ENCODE measurements at places on chromosomes 2 and 18.

DNA sequence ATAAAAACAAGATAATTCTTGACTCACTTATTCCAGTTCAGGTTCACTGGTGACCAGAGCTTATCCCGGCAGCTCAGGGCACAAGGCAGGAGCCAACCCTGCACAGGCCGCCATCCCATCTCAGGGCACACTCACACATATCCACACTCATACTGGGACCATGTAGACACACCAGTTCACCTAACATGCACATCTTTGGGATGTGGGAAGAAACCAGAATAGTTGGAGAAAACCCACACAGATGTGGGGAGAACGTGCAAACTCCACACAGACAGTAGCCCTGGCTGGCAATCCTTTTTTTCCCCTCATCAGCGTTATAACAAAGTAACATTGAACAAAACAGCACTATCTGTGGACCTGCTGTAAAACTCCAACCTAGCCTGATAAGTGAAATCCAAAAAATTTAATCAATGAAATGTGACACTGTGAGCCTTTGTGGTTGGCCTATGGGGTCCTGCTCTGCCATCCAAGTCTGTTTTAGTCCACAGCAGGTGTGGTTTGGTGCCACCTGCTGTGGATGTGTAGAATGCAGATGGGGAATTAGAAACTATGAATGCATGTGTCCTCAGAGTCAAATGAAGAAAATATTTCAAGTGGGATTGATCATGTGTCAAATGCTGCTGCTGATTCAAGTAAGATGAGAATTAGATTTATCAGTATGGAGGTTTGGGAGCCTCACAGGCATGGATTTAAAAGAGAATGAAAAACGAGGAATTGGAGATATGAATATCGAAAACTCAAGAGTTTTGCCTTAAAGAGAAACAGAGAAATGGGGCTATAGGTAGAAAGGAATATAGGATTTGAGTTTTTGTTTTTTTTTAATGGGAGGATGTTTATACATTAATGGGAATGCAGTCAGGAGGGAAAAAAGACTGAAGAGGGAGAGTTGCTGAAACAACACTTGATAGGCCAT lies 47.0 kb downstream of the UGP2 start:
- peak; percentile 22 for DNase-seq

GRCh38 chr18:49167084-49167483 lies 216.3 kb upstream of the SMAD7 start:
- DNase-seq = no peak

DNA sequence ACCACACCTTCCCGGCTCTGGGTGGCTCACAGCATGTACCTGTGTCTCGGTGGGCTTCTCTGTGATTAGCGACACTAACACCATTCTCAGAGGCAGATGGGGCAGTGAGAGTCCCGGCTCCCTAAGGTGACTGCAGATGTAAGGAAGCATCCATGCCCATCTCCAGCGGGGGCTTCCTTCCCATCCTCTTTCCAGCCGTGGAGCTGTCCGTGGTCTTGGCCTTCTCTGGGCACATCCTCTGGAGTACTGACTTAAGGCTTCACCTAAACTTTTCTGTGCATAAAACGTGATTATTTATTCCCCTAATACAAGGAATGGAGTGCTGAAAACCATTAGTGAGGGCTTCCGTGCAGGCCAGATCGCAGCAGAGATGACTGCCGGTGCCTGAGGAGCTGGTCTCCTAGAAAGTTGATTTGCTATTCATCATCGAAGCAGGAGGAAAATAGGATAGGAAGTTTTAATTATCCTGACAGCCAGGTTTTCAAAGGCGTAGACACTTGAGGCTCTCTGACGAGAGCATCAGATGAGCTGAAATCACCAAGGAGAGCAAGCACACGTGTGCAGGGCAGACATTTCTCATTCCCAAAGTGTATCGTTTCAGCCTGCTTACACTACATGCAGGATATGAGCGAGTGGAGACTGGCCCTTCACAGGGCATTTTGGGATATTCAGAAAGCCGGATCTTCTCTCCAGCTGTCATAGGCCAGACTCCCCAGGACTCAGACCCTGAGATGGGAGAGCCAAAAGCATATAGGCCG lies 186.1 kb upstream of the SALL3 start:
- no peak for DNase-seq

DNA sequence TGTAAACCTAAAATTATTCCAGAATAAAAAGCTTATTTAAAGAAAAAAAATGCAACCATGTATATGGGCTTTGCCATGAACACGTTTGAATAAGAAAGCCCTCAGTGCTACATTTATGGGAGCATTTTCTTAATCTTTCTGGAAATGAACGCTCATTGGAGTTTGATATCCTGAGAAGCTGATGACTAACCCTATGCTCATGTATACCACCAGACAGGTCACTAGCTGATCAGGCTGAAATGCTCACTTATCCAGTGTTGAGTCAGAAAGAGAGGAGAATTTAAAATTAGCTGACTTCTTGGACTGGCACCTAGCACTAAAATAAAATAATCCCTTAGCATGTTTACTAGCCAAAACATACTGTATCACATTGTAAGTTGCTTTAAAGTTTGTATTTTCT lies 254.9 kb upstream of the SIX3 start:
- no peak for DNase-seq

GRCh38 chr2:144567745-144568144 lies 47.8 kb upstream of the ZEB2 start:
- peak; percentile 78 for DNase-seq

- no peak for DNase-seq
Measured at GRCh38 chr2:98296440-98296839, 49.8 kb upstream of the CNGA3 start.

DNA sequence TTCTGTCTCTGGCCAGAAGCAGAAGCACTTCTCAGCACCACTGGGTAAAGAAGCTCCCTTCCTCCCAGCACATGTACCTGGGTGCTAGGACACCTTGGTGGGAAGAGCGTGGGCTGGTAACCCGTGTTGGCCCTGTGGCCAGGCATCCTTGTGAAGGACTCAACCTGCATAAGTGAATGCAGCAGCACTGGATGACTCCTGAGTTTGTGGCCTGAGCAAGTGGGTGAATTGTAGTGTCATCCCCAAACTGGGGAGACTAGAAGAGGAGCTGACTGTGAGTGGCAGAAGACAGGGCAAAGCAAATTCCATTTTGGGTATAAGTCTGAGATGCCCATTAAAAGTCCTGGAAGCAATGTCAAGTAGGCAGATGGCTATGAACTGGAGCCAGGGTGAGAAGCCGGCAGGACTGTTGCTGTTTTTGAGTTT lies 63.4 kb downstream of the STAT1 start:
- DNase-seq = no peak

GRCh38 chr2:152577579-152577978 lies 139.7 kb downstream of the PRPF40A start:
- DNase-seq = no peak

GRCh38 chr2:241798081-241798630 lies 10.8 kb upstream of the NEU4 start:
- no peak for DNase-seq

- no peak for DNase-seq
Measured at GRCh38 chr2:189082376-189082975, 97.1 kb downstream of the COL5A2 start.

Measured in NT2/D1 (cell line).